Cortex of kidney (tissue), 1 donor: ENCODE measurements at places on chromosomes 3 and 15.

- no peak for DNase-seq
These were observed 42.0 kb upstream of the SACM1L start for GRCh38 chr3:45647148-45647619.

- no peak for DNase-seq
These were observed 228.7 kb downstream of the SLCO3A1 start for GRCh38 chr15:92082006-92082843.

- no peak for DNase-seq
These were observed 37.2 kb downstream of the SLC6A6 start for GRCh38 chr3:14439501-14440167.

GRCh38 chr15:40764629-40765103, 798 bp downstream of the GCHFR start:
- no peak for DNase-seq

DNA sequence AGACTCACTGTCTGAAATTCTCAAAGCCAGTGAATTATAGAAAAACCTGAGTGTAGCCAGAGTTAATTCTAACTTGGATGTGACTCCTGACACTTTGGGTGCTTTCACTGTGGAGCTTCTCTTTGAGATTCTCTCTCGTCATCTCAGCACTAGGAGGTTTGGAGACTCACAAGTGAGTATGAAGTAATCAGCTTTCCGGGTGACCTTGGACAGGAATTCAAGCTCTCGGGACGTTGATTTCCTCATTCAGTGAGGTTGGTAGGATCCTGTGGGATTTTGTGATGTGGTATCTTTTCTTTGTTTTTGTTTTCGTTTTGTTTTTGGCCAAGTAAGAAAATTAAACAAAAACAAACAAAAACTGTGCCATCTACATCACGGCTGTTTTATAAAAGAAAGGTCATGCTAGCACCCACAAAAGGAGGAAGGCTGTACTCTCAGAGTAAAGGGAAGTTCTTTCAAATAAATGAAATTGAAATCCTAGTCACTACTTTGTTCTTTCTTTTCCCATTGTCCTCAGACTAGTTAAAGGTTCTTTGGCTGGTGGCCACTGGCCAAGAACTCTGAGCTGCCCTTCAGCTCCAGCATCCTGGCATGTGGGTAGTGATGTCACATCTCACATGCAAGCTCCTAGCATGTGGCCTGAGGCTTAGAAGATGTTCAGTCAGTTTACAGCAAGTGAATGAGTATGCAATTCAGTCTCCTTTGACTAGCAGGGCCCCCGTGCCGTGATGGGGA, 263.3 kb upstream of the TPM1 start:
- DNase-seq = no peak

DNA sequence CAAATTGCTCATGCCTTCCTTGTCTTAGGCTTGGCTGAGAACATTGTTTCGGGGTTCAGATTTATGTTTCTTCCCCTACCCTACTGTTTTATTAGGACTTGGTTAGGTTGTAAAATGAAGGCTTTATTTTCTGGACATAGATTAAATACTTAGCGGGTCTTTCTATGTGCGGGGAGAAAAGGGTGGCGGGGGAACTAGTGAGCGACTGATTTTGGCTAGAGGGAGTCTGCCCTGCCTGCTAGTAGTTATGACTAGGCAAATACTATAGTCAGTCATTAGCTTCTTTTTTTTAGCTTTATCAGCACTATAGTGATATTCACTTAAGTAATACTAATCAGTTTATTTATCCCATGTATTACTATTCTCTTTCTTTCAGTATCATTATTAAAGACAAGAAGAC, 3.6 kb downstream of the CADM2 start:
- DNase-seq = no peak

DNA sequence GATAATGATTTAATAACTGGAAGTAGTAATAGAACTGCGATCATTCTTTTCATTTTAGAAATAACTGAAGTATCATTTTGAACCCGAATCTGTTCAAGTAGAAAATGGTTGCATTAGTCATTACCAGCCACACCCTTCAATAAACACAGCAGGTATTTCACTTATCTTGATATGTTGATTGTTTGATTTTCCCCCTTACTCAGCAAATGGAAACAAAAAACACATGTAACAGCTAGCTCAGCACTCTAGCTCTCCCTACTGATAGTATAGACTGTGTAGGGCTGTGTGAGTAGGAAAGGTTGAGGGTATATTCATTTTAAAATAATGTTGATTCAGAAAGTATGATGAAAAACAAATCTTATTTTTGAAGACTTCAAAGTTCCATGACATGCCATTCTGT, 1.1 kb upstream of the GPR149 start:
- DNase-seq = no peak

- DNase-seq = no peak
These were observed 10.5 kb upstream of the PRR23E start for GRCh38 chr3:127182431-127182830.

GRCh38 chr15:95715906-95716656, 614.4 kb upstream of the NR2F2 start:
- no peak for DNase-seq

GRCh38 chr15:58307313-58307961, 124.4 kb upstream of the LIPC start:
- DNase-seq = no peak

- DNase-seq = no peak
These were observed 15.5 kb upstream of the ANXA2 start for GRCh38 chr15:60413231-60413824.

GRCh38 chr3:150555859-150556436, 9.4 kb downstream of the EIF2A start:
- DNase-seq = no peak

DNA sequence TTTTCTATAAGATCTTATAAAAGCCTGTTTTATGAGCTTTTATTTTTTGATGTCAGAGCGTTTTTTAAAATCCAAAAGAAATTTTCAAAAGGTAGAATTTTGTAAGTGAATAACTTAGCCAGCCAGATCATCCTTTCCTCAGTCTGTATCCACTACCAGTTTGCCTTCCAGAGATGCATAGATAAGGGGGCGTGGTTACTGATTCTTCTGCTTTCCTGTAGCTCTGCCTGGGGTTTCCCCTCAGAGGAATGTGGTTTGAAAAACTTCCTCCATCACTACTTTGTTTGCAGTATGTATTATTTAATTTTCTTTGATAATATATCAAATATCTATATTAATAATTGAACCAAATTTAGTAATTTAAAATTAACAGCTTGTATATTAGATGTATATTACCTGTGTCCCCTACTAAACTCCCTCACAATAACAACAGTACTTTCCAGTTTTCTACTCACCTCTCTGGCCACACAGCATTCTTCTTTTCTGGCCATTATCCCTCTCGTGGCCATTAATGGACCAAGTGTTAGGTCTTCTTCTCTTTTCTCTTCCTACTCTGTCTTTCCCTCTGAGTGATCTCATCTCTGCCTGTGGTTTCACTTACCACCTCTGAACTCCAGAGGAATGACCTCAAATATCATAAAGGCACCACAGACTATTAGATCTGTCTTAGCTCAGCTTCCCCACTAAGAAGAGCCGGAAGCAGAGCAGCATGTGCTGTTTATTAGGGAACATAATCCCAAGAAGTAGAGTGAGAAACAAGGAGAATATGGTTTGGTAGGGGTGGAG, 239.7 kb downstream of the UBE2E2 start:
- DNase-seq = no peak

DNA sequence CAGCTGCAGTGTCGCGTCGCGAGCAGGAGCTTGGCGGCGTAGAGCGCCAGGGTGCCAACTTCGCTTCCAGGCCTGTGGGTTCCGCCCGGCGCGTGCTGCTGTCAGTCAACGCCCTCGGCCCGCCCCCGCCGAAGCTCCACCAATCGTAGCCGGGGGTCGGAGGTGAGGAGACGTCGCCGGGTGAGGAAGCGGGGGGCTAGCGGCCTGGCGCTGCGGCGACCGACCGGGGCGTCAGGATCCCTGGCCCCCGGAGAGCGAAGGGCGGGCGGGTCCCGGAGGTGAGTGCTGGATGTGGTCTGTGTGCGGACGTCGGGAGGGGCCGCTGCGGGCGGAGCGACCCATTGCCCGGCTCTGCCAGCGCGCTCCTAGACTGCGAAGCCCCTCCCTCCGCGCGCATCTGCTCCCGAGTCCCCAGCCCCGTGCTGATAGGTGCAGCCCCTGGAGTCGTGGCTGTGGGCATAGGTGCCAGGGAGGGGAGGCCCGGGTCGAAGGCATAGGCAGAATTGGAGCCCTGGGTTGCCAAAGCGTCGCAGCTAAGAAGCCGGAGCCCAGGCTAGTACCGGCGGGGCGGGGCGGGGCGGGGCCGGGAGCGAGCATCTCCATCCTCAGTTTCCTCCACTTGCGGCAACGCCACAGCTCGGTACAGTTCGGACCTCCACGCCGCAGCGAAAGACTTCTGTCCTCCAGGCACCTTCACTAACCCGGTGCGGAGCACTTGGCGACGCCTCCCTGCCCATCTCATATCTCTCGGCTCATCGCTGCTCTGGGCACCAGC, at the start of gene NXPE3:
Gene NXPE3, plus strand, starts transcription at position 165 of the 775 bp plus-strand sequence. CDS start 6,386 bp downstream, outside the sequence.
- DNase-seq = peak; percentile 20

GRCh38 chr3:58065700-58066167, 57.5 kb downstream of the FLNB start:
- DNase-seq = no peak

DNA sequence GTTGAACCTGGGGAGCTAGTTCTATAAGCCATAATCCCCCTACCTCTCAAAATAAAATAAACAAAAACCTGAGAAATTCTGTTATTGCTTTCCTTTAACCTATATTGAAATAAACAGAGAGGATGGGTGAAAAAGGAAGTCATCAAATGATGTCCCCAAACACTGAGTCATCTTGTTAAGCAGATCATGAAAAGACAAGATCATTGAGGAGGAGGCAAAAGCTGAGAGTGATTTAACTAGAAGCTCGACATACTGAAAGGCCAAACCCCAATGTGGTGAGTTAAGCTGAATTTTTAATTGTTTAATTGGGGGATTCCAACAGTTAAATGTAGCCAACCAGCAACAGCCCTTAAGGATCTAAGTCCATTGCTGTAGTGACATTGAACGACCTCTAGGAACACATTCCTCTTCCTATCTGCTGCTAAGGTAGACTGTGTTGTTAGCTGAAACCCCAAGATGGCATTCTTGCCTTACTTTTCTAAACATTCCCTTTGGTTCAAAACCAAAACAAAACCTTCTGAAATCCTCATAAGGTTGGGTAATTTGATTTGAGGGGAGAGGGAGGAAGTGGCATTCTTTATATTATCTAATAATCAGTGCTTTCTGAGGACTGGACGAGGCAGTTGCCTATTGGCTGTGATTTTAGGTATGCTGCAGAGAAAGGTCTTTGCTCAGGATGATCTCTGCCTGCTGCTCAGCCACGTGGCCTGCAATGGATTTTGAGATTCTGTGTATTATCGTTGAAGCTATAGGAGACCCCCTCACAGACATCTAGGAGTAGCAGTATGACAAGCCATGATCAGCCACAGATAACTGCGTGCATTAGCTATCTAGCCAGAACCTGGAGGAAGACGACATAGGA, 62.7 kb upstream of the BNIP2 start:
- DNase-seq = no peak

DNA sequence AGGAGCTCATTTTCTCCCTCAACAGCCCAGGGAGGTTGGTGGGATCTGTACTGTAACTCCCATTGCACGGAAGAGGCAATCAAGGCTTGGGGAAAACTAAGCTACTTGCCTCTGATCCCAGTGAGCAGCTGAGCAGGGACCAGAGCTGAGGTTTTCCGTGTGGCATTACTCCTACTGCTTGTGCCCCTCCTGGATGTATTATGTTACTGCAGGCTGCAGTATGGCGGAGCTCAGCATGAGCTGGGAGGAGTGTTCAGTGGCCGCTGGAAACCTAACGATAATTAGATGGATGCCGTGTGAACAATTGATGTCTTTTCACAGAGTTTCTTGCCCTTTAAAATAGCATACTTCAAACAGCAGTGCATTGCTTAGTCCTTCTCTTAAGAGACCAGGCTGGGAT, 2.0 kb upstream of the TPRG1 start:
- DNase-seq = no peak

- no peak for DNase-seq
These were observed 429 bp downstream of the PARP9 start for GRCh38 chr3:122563717-122564025.

DNA sequence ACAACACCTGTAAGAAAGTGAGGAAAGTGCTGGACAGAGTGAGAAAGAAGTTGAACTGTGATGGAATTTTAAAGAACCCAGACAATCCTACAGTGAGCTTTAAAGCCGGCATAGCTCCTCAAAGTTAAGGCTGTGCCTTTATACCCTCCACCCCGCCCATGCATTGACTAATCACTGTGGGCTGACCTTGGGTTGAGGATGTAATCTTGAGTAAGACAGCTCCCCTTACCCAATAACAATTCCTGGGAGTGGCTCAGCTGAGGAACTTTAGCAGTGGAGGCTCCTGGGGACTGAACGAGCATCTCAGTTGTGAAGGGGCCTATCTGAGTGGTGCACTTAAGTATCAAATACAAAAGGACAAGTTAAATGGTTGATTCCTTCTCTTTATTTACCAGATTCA, 35.7 kb upstream of the ZNF770 start:
- no peak for DNase-seq

- DNase-seq = no peak
These were observed 259.9 kb upstream of the ATP11B start for GRCh38 chr3:182533394-182533793.

- DNase-seq = no peak
These were observed at the start of gene MFGE8 for GRCh38 chr15:88913017-88913849. MFGE8 (minus strand) TSS chr15:88913379; CDS start chr15:88913319, 60 bp downstream.

GRCh38 chr3:170421111-170421641, 2.5 kb downstream of the CLDN11 start:
- DNase-seq = no peak

DNA sequence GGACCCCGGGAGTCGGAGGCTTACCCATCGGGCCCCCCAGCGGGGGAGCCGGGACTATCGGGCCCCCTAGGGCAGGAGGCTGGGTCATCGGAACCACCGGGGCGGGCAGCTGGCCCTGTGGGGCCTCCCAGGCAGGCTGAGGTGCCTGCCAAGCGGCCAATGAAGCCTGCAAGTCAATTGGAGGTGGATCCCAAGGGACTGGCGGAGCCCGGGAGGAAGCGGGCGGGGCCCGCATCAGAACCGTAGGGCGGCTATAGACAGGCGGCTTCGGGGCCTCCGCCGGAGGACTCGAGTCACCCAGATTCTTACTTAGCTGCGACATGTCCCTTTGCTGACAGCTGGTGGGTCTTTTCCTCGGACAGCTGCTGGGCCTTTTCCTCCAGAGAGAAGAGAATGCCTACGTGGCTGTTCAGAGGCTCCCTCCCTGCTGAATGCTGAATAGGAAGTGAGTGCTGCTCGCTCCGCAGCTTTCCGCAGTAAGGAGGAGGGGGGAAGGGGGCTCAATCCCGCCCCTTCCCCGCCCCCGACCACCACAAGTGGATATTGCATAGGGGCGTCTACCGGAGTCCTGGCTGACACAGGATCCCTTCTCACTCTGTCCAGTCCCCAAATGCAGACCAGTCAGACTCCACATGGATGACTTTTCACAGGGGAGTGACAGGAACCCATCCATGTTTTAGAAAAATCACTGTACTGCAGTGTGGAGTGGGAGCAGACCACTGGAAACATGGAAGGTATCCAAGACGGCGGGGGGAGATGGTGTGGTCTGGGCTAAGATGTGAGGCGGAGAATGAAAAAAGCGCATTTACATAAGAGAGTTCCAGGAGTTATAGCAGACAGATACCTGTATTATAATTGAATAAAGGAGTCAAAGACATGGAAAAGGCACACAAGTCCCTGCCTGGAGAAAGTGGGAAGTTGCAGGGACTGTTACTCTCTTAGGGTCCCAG, at the start of gene MAGEL2:
Gene MAGEL2, minus strand, starts transcription at position 447 of the 950 bp plus-strand sequence. Its CDS starts 125 bp downstream, at position 322.
- no peak for DNase-seq

GRCh38 chr3:174270841-174271240, 588.3 kb upstream of the NAALADL2 start:
- DNase-seq = no peak

- DNase-seq = no peak
These were observed 424.3 kb upstream of the TPRG1 start for GRCh38 chr3:188747489-188747888.

- no peak for DNase-seq
These were observed 3.7 kb downstream of the MDFIC2 start for GRCh38 chr3:70308760-70309159.

- DNase-seq = no peak
These were observed 30.5 kb downstream of the CCDC32 start for GRCh38 chr15:40534371-40534770.
